C1 segment of cervical spinal cord (tissue), 14 donors: ENCODE measurements at places on chromosomes 7 and 10.

DNA sequence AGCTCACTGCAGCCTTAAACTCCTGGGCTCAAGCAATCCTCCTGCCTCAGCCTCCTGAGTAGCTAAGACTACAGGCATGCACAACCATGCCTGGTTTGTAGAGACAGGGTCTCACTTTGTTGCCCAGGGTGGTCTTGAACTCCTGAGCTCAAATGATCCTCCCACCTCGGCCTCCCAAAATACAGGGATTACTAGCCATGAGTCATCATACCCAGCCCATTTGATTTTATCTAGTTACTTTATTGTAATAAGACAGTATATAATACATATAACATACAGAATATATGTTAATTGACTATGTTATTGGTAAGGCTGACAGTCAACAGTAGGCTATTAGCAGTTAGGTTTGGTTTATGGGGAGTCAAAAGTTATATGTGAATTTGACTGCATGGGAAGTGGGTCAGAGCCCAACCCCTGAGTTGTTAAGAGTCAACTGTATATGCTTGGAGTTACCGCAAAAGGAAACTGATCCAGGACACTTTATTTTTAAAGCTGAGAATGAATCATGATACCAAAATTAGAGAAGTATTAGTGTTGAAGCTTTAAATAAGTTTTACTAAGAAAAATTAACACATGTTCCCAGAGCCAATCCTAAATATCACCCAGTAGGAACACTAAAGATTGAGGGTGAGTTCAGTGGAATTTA is 20.7 kb upstream of the KMT2E start:
- DNase-seq, result no peak

DNA sequence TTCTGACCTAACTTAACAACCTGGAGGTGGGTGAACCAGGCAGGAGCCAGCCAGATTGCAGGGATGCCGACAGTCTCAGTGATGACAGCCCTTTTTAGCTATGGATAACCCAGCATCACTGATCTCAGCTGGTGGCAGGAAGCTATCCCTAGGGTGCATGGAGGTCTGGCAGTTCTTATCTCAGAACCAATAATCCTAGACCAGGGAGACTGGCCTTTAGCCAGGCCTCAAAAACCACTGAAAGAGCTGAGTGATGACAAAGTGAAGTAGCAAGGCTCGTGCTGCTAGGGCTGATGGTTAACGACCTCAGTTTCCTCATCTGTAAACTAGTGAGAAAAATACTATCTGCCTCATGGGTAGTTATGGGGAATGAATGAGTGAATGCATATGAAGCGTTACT is 112.5 kb downstream of the RALA start:
- no peak for DNase-seq

DNA sequence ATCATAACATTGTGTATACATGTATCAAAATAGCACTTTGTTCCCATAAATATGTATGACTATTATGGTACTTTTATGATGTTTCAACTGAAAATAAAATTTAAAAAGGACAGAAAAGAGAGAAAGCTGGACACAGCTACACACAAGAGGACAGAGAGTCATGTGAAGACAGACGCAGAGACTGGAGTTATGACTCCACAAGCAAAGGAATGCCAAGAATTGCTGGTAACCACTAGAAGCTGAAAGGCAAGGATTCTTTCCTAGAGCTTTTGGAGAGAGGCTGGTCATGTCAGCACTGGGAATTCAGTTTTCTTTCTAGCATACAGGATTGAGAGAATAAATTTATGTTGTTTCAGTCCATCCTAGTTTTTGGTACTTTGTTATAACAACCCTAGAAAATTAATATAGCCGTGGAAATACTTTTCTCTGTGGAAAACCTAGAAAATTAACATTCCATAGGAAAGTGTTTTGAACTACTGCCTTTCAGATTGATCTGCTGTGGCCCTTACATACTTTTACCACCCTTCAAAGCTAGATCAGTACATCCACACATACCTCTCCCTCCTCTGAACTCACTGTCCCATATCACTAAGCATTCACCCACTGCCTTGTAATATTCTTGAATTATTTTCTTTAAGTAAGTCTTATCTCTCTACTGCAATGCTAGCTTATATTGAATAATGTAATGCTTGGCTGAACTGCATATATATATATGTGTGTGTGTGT is 575.3 kb downstream of the IPMK start:
- no peak for DNase-seq

GRCh38 chr7:111190804-111191203 is 99.9 kb downstream of the LRRN3 start:
- DNase-seq, result no peak

- no peak for DNase-seq
Measured at GRCh38 chr10:13003759-13004158, 2.2 kb upstream of the CCDC3 start.

- no peak for DNase-seq
Measured at GRCh38 chr7:4074994-4075393, 607.1 kb upstream of the FOXK1 start.

DNA sequence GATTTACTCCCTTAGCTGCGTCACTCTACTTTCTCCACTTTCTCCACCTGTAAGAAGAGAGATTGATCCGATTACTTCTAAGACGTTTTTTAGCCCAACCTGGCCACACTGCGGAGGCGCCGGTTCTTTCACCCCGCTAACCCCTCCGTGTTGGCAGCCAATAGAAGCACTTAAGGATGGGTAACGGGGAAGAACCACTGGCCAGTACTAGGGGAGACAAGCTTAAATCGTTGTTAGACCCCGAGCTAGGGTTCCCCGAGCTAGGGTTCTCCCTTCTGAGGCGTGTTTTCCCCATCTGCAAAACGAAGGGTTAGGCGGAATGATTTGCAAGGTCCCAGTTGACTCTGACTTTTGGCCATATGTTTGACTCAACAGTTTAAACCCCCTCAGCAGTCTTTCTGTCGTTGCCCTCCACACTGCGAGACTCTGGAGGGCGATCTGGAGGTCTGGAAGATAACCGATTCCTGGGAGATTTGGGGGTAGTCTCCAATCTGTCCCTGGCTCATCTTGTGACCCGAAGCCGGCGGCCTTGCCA is 644 bp downstream of the UMAD1 start:
- no peak for DNase-seq

- no peak for DNase-seq
Measured at GRCh38 chr10:12529976-12530375, 180.6 kb downstream of the CAMK1D start.

DNA sequence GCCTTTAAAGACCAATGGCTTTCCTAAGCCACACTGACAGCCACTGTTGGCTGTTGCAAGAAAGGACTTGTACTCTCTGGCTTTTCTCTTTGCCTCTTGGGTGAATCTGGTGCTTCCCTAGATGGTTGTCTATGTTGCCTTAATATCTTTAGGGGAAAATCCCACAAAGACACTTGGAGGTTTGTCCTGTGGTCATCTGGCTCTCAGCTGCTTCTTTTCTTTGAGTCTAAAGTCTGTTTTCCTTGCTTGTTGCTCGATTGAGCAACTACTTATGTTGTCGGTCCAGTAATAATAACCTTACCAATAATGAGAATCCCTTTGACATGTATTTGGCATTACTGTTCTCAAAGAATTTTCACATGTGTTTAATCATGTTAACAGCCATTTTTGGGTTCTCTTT is 537.6 kb downstream of the LRMDA start:
- no peak for DNase-seq

DNA sequence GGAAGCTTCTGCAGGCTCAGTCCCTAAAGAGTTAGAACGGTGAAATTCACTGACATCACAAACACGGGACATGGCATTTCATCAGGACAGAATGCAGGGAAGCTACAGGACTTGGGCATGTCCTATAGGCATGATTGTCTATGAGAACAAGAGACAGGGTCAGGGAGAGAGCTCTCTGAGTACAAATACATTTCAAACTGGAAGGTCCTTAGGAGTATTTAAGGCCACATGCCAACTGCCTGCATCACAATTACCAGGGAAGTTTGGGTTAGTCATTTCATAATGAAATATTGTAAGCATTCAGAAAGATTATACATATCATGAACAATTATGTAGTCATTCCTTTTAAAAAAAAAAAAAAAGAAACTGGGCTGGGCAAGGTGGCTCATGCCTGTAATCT is 71.3 kb downstream of the CREB3L2 start:
- no peak for DNase-seq

DNA sequence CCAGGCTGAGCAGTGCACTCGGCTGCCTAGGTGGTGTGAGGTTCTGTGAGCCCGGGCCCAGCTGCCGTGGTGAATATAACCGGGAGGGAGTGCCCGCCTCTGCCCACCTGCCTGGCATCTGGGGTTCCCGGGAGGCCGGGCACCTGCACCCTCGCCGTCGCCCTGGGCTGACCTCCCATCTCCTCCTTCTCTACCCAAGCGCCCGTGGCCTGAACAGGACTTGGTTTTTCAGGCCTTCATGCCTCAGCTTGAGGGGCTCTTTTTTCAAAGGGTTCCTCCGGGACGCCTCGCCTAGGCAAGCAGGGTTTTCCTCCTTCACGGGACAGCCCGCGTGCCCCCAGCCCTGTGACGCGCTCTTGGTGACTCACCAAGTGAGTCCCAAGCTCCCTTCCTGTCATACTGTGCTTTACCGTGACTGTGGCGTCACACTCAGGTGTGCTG is 9.9 kb downstream of the INPP5A start:
- DNase-seq, result no peak

- DNase-seq, result no peak
Measured at GRCh38 chr7:14065286-14065685, 75.8 kb upstream of the ETV1 start.

DNA sequence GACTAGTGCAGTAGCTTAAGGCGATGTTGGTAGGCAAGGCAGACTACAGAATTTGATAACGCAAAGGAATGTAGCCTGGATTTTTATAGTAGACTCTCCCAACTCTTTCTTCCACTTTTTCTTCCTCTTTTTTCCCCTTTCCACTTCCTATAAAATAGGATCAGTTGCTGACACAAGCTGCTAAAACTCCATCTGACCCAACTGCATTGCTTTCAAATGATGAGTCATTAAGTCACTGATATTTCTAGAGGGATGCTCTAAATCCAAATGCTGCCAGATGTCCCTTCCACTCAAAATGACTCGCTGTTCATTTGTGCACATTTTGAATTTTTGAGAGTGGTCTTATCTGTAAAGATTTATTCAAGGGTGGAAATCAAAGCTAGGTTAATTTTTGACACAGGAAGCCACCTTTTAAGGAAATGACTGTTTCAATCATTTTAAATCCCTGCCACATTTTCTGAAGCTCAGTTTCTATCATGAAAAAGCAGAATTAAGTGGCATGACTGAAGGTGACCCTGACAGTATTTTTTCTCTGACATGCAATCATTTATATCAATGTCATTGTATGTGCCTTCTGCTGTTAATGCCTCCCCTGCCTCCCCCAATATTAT is 25.8 kb upstream of the SFMBT2 start:
- DNase-seq, result no peak

GRCh38 chr7:117126676-117127075 is 173.4 kb downstream of the ST7 start:
- DNase-seq, result no peak

- DNase-seq, result no peak
Measured at GRCh38 chr10:122519873-122520272, 40.7 kb upstream of the DMBT1 start.

GRCh38 chr7:20539201-20539600 is 76.3 kb upstream of the ABCB5 start:
- DNase-seq, result no peak

- no peak for DNase-seq
Measured at GRCh38 chr7:12801107-12801506, 113.7 kb downstream of the ARL4A start.

DNA sequence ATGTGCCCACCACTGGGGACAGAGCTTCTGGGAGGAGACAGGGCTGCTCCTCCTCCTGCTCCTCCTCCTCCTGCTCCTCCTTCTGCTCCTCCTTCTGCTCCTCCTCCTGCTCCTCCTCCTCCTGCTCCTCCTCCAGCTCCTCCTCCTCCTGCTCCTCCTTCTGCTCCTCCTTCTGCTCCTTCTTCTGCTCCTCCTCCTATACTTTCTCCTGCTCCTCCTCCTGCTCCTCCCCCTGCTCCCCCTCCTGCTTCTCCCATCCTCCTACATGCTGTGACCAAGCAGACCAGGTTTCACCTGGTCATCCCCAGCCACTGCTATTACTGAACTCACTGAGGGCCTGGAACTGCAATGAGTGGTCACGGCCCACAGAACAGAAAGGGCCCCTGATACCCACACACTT is 154.0 kb upstream of the PPP2R2D start:
- DNase-seq, result no peak

- DNase-seq, result no peak
Measured at GRCh38 chr7:129282865-129283264, 58.0 kb downstream of the AHCYL2 start.

- DNase-seq, result no peak
Measured at GRCh38 chr10:70940834-70941568, 52.6 kb upstream of the PCBD1 start.

GRCh38 chr7:26387731-26388130 is 96.1 kb downstream of the SNX10 start:
- no peak for DNase-seq

DNA sequence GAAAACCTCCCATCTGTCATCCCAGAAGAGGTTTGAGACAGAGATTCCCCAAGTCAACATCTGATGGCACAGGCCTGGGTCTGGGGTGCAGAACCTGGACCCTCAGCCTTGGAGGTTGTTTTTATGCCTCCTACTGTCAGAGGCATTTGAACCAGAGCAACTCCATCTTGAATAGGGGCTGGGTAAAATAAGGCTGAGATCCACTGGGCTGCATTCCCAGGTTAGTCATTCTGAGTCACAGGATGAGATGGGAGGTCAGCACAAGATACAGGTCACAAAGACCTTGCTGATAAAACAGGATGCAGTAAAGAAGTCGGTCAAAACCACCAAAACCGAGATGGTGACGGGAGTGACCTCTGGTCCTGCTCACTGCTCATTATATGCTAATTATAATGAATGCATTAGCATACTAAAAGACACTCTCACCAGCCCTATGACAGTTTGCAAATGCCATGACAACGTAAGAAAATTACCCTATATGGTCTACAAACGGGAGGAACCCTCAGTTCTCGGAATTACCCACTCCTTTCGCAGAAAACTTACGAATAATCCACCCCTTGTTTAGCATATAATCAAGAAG is 92.0 kb downstream of the ITGA8 start:
- DNase-seq, result no peak
